ENCODE measurements at places on chromosomes 3 and 15.

GRCh38 chr15:40436116-40436891 lies 4.4 kb upstream of the BAHD1 start:
- no peak for DNase-seq

DNA sequence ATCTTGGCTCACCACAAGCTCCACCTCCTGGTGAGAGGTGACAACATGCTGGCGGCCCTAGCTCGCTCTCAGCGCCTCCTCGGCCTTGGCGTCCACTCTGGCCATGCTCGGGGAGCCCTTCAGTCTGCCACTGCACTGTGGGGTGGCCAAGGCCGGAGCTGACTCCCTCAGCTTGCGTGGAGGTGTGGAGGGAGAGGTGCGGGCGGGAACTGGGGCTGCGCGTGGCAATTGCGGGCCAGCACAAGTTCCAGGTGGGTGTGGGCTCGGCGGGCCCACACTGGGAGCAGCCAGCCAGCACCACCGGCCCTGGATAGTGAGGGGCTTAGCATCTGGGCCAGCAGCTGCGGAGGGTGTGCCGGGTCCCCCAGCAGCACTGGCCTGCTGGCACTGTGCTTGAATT lies 275.7 kb upstream of the P2RY1 start:
- DNase-seq, result no peak

DNA sequence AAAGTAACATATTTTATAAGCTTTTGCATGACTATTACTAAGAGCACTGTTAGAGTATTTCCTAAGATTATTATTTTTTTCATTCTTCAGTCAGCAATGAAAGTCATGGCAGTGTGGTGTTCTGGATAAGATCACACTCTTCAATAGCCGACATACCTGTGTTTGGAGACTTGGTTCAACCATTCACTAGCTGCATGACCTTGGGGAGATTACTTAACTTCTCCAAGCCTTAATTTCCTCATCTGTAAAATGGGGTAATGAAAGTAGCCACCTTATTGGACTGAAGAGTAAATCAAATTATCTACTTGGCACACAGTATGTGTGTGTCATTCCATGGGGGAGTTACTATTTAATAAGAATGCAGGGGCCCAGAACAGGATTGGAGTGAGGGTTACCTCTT lies 24.5 kb upstream of the PCOLCE2 start:
- no peak for DNase-seq

DNA sequence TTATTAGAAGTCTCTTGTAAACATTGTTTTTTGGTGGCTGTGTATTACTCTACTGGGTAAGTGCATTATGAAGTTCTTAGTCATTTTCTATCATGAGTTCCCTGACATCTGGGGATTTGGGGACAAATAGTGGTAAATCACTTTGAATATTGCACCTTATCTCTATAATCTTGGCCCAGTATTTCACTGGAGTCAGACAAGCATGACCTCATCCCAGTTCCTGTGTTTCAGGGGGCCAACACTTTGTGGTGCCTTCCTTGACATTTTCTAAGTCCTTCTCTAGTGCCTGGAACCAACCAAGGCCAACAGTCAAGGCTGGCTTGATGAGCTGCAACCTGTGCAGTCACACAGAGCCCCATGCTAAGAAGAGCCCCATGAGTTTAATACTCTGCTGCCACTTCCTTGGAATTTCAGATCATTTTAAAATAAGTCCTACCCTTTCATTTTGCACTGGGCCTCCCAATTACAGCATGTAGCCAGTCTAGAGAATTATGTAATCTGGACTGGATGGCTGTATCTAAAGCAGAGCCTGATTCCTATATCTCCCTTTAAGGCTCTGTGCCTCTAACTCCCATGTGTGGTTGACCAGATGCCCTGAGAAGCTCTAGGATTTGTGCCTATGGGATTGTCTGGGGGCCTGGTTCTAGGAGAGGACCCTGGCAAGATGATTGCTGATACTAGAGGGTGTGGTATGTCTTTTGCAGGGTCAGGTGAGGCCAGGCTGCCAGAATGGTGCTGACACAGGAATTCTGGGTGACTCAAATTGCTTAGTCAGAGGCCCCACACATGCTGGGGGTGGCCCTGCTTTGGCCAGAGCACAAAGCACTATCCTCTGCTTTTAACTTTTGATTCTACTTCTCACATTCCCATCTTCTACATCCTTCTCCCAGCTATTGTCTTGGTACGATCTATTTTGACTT lies 319.6 kb upstream of the TBC1D5 start:
- peak; percentile 80 for DNase-seq

DNA sequence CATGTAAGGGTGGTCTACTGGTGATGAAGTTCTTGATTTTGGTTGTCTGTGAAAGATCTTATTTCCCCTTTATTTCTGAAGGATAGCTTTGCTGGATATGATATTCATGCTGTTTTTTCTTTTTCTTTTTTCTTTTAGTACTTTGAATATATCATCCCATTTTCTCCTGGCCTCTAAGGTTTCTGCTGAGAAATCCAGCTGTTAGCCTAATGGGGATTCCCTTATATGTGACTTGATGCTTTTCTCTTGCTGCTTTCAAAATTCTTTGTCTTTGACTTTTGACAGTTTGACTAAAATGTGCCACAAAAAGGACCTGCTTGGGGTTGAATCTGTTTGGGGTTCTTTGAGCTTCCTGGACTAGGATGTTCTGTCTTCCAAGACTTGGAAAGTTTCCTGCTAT lies 62.6 kb downstream of the AP4E1 start:
- no peak for DNase-seq

DNA sequence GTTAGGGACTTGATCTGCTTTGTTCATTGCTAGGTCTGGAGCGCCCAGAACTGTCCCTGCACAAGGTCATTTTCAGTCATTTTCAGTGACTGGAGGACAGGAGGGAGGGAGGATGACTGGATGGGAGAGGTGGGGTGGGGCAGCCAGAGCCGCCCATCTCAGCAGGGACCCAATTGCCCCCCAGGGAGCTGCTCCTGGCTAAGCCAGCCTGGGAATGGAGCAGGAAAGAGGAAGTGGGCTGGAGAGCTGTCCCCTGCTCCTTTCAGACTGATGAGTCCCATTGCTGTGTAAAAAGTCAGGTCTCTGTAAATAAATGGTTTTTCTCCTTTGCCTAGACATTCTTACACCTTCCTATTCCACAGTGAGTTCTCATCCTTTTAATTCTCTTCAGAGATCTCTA lies 98.4 kb upstream of the RAD18 start:
- DNase-seq, result no peak

DNA sequence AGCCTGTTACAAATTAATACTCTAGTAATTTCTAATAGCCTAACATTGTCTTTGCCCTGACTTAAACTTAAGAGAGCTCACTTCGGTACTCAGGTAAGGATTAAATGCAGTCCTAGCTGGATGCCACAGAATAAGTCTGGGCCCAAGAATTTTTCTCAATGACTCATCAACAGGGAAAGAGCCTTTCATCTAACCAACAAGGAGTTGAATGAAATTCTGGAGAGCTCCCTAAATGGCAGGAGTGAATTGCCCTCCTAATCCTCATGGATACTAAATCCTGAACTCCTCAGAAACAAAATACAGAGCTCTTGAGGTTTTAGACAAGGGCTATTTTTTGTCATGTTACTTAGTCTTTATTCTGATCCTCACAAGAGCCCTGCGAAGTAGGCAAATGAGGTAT lies 159.5 kb downstream of the PLCH1 start:
- DNase-seq, result peak; percentile 35
